ENCODE measurements at places on chromosomes 7 and 10.

DNA sequence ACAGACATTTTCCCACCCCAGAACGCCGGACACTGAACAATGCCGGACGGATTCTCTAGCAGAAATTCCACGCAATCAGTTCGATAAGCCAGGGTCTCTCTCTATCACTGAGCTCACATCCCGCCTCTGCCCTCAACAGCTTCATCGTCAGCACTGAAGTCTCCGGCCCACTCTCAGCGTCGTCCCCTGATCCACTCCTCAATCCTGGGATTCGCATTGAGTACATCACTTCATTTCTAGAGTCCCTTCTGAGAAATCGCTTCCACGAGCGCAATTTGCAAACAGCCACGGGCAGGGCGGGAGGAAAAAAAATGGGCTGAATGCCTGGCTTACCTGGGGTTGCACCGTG lies 365 bp downstream of the YME1L1 start:
- peak; percentile 35 for DNase-seq

DNA sequence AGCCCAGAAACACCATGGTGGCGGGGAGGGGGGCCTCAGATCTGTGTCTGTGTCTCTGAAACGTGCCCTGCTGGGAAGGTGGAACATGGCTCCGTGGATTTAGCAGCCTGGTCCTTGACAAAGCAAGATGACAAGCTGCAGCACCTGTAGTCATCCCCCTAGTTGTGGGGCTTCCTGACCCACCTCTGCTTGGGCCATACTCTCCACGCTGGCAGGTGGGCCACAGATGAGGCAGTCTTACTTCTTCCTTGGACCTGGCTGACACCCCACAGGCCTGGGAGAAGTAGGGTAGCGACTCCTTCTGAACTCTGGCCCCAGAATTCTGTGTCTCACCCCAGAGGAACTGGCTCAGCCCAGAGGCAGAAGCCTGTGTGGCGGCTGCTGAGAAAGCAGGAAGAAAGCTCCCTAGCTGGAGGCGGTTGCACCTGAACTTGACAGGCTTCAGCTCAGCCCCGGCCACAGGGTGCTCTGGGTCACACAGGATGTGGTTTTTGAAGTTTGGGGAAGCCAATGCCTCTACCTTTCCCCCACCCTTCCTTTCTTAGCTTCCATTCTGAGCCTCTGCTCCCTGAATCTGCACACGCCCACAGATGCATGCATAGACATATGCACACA lies 113.9 kb downstream of the ABLIM1 start:
- DNase-seq = no peak

DNA sequence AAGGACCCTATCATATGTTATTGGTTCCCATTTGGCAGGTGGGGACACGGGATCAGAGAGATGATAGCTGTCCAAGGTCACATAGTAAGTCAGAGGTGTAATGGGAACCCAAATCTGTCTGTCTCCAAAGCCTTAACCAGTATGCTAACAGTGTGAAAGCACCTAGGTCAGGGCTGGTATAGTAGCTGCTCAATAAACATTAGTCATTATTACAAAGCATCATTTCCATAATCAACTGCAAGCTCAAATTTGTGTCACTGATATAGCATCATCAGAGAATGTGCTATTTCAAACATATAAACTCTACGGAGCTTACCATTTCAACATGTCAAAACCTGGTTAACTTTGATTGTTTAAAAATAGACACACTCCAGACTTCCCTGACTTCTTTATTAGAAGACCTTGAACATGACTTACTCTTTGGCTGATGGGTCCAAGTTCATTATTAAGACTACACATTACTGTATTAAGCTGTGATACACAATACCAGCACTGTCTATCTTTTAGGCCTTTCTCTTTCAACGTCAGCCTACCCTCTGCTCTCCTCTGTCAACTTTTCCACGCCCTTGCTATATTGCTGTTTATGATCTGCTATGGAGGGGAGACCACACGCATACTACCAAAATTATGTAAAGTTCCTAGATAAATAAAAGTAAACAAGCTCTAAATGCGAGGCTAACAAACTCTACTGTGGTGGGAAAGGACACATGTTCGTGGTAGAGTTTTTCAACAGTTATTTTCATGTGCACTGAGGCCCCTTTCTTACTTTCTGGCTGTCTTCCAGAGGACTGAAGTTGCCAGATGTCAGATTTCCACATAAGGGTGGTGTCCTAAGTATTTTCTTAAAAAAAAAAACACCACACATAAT lies 33.6 kb downstream of the DNMBP start:
- DNase-seq = peak; percentile 31

GRCh38 chr10:79189181-79189580 lies 120.4 kb downstream of the ZMIZ1 start:
- no peak for DNase-seq

GRCh38 chr10:90857635-90858460 lies at the start of gene HTR7:
Gene HTR7 (minus strand): TSS chr10:90858039. CDS start chr10:90857671, 368 bp downstream.
- DNase-seq = peak; percentile 37

Data from NCI-H69 (cell line).